HEK293T (cell line): ENCODE measurements at places on chromosomes 7 and 10.

DNA sequence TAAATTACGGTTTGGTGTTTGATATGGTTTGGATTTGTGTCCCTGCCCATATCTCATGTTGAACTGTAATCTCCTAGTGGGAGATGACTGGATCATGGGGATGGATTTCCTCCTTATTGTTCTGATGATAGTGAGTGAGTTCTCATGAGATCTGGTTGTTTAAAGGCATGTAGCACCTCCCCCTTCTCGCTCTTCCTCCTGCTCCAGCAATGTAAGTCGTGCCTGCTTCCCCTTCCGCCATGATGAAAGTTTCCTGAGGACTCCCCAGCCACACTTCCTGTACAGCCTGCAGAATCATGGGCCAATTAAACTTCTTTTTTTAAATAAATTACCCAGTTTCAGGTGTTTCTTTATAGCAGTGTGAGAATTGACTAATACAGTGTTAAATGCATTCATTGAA, 116.6 kb downstream of the DOCK4 start:
- DNase-seq: no peak

GRCh38 chr7:117780832-117781231, 92.4 kb downstream of the CTTNBP2 start:
- DNase-seq: no peak

DNA sequence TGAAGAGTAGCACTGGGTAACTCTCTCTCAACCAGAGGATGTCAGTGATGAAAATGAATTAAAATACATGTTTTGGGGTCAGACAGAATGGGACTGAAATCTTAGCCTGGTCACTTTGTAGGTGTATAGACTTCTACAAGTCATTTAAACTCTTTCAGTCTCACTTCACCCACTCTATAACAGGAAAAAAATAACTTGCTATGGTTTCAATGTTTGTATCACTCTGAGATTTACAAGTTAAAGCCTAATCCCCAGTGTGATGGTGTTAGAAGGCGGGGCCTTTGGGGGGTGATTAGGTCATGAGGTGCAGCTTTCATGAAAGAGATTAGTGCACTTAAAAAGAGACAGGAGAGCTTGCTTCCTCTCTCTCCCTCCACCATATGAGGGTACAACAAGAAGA, 134.8 kb downstream of the INHBA start:
- DNase-seq: no peak

DNA sequence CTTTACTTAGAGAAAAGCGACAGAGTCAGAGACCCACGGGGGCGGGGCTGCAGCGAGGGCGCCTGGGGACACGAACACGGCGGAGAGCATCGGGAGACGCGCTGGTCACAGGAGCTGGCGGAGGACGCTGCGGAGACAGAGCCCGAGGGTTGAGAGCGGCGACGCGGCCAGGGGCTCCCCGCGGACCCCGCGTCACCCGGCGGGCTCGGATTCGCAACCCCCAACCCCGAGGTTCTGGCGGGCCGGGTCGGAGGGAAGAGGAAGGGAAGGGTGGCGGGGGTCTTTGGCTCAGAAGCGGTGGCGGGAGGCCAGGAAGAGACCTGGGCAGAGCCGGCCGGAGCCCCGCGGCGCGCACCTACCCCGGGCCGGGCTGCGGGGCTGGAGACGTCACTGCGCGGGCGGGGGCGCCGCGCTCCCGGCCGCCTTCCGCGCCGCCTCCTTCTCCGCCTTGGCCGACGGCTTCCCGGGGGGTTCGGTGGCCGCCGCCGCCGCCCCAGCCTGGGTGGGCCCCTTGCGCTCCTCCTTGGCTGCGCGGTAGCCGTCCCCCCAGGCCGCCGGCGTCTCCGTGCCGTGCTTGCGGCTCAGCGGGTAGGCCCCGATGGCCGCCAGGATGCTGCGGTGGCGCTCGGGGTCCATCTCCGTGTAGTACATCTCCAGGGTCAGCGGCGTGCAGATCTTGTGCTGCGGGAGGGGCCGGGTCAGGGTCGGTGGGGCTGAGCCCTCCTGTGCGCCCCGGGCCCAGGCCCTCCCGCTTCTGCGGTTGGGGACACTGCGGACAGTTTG, 11.1 kb downstream of the CALY start:
- no peak for DNase-seq

GRCh38 chr7:40749877-40750276, 615.1 kb downstream of the SUGCT start:
- DNase-seq: no peak

DNA sequence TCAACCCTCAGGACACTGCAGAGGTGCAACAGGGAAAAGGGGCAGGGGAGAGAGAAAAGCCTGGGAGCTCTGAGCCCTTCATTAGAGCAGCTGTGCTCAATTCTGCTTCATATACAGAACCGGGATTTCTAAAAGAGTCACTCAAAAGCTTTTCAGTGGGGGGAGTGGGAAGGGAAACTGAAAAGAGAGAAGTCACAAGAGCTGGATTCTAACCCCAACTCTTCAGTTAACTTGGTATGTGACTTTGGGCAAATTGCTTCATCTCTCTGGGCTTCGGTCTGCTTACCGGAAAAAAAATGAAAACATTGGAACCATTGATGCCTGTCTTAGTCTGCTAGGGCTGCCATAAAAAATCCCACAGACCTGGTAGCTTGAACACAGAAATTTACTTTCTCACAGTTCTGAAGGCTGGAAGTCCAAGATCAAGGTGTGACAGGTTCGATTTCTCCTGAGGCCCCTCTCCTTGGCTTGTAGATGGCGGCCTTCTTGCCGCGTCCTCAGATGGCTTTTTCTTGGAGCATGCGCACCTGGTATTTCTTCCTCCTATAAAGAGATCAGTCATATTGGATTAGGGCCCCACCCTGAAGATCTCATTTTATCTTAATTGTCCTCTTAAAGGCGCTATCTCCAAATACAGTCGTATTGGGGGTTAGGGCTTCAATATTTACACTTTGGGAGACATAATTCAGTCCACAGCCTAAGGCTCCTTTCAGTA, 118.3 kb upstream of the KMT2E start:
- DNase-seq: no peak

DNA sequence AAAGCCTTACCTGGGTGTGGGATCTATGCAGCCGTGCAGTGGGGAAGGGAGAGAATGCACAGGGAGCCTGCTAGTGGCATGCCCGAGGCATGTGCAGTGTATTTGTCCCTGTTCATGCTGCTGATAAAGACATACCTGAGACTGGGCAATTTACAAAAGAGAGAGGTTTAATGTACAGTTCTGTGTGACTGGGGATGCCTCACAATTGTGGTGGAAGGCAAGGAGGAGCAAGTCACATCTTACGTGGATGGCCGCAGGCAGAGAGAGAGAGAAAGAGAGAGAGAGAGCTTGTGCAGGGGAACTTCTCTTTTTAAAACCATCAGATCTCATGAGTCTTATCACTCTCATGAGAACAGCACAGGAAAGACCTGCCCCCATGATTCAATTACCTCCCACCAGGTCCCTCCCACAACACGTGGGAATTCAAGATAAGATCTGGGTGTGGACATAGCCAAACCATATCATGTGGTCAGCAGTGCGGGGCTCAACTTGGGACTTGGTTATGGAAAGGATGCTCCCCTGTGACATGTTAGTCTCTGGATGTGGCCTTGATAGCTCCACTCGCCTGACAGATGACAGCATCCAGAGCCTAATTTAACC, 128.9 kb downstream of the DOCK1 start:
- DNase-seq: no peak

DNA sequence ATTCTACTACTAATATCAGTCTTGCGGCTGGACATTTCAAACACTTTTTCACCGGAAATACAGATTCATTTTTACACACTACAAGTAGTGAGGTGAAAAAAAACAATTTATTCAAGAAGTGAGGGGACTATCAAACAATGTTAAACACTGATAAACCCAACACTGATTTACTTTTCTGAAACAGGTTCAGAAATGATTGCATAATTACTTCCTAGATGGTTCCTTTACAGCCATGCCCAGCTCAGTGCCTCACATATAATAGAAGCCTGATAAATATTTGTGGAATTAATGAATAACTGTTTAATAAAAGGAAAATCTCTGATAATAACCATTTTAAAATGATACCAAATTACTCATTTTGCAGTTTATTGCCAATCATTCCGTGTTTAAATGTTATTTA, 34.6 kb downstream of the FRA10AC1 start:
- DNase-seq: no peak

- no peak for DNase-seq
These were observed 20.2 kb downstream of the SLC16A12 start for GRCh38 chr10:89515031-89515841.

DNA sequence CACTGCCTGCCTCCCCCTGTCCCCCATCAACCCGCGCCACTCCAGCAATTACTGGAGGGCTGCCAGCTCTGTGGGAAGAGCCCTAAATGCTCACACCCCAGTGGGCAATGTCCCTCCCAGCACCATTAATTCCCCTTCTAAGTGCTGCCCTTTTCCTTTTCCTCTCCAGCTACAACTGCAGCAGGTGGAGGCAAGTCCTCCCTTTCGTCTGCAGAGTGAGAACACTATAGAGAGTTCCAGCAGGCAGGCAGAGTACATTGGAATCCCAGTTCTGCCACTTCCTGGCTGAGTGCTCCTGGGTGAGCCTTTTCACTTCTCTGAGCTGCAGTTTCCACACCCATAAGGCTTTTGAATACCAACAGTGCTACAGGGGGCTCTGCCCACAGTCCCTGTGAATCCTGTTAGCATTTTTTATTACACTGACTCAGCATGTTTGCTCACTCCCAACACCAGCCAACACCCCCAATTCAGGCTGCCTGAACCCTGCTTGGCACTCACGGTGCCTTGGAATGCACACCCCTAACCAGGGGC, 447.0 kb downstream of the GRID1 start:
- no peak for DNase-seq

DNA sequence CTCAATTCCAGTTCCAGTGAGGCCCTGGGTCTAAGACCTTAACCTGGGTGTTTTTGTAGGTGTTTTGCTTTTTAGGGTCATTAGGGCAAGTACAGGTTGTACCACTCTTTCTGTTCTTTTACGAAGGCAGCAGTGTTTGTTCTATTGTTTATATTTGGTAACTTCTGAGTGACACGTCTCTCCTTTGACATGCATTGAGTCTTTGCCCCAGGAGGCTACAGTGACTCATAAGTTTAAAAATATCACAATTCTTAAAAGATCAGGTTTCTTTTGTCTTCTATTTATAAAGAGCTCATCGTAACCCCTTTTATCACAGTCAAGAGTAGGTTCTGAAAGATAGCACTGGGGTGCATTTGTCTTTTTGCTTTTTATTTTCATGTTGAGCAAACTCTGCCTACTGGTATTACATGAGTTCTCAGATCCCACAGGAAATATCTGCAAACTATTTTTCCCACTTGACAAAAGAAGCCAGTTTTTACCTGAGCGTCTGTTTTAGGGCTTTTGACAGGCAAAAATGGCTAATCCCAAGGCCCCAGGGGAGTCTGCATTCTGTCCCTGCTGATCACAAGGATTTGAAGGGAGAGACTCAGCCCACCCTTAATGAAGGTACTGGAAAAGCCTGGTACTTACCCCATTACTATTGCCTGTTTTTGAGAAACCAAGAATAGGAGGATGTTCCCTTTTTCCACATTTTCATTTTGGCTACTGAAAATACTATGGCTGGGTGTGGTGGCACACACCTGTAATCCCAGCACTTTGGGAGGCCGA, 7.9 kb downstream of the NUDT13 start:
- DNase-seq: no peak

GRCh38 chr10:95693668-95694534, at the start of gene TCTN3:
Gene TCTN3 (minus strand): TSS chr10:95693927. CDS start chr10:95693899, 28 bp downstream.
- DNase-seq: peak; percentile 100

- no peak for DNase-seq
These were observed 90.3 kb downstream of the SRPK2 start for GRCh38 chr7:105298439-105298894.
